Brain pericyte (primary cell): ENCODE measurements at places on chromosomes 1 and 21.
A peak's percentile ranks its signal among the peaks of the same experiment; 100 is the strongest.

DNA sequence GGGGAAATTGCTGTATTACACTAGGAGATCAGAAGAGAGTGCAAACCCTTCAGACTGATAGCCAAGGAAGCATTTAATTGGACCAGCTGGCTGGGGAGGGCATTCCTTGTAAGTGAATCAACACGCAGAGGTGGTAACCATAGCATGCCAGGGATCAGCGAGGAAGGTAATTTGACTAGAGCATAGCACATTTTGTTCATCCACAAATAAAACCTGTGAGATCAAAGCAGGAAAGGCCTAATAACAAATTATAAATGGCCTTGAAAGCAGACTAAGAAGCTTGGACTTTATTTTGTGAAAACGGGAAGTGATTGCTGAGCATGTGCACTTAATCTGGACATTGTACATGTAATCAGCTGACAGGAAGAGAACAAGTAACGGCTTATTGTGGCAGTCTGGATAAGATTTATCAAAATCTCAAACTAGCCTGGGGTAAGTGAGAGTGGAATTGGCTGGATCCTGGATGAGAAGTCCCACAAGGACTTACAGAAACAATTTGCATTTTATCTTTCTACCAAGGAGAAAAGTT is 11.7 kb upstream of the CD55 start:
- DNase-seq = no peak

DNA sequence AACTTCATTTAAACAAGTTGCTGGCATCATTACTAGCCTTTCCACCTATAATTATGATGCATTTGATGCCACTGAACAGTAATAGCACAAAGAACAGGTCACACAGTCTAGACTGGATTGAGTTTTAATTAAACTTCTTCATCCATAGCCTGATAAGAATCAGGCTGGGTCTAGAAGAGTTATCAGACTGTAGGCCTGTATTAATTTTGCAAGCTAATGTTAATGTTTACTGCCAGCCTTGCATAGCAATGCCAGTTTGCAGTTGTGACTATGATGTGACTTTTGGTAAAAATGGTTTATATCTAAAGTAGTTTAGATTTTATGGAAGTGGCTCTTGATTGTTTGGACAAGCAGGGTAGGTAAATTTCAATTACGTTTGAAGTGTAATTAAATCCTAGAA is 68.0 kb downstream of the PRKAA2 start:
- no peak for DNase-seq

DNA sequence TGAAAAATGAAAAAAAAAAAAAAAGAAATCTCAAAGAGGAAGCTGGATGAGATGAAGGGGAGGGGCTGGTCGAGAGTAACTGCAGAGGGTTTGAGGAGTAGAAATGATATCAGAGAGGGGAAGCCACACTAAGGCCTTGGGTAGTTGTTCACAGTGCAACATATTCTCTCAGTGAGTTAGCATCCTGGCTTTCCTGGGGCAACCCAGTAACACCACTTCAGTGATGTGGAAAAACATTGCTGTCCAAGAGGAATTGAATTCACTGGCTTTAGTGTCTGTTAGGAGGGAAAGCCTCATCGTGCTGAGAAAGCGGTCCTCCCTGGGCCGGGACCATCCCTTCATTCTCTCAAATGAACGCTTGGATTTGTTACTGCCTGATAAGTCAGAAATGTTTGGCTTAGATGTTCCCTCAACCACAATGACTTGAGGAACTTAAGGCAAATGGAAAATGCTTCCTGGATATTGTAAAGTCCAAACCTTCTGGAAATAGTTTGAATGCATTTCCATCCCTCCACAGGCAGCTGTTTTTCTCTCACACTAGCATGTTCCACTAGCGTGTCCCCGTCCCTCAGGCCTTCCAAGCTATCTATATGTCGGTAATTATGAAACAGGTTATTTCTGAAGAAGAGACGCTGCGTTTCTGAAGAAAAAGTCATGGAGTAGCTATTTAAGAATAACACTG is 12.2 kb downstream of the TGFB2 start:
- no peak for DNase-seq

GRCh38 chr1:64979358-64979757 is 13.0 kb upstream of the JAK1 start:
- DNase-seq = no peak

- no peak for DNase-seq
These were observed 20.5 kb downstream of the RRP15 start for GRCh38 chr1:218305472-218306064.

DNA sequence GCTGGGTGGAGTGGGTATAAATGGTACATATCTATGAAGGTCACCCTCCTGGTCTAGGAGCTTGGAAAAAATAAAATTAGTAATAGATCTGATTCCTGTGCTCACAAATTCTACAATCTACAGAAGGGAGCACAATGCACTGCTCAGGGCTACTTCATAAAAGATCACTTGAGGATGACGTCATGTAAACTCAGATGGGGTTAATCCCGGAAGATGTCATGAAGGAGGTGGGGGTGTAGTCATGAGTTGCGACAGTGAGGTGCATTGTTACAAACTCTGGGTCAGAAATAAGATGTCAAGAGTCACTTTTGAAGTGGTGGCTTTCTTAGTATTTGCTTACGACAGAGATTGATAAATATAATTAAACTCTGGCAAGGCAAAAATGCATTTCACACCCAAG is 68.2 kb downstream of the LHX9 start:
- no peak for DNase-seq

DNA sequence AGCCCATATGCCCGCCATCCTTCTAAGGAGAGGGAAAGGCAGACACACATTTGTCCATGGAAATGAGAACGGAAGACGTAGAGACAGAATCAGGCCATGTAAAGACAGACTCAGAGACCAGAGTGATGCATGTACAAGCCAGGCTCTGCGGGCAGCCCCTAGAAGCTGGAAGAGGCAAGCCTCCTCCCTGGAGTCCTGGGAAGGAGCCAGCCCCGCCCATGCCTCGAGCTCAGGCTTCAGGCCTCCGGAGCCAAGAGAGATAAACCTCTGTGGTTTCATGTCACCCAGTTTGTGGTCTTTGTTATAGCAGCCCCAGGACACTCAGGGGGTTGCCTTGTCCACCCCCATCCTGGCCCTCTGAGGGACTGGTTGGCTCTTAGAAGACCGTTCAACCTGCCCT is 11.6 kb downstream of the PDE9A start:
- DNase-seq = no peak

GRCh38 chr1:30437059-30437576 is 286.3 kb downstream of the MATN1 start:
- DNase-seq = no peak

DNA sequence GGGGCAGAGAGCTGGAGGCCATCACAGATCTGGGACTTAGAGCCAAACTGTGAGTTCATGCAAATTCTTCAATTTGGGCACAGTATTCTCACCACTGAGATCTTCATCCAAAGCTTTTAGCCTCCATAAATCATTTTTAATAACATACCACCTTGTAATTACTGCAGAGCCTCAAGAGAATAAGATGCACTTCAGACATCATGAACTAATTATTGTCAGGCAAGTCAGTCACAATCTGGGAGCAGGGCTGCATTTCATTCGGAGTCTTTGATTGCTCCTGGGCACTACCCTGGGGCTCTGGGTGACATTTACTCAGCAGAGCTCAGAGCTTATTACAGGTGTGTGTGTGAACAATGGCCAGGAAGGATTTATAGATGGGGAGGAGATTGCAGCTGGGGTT is 623.7 kb downstream of the PTPRU start:
- DNase-seq = no peak

DNA sequence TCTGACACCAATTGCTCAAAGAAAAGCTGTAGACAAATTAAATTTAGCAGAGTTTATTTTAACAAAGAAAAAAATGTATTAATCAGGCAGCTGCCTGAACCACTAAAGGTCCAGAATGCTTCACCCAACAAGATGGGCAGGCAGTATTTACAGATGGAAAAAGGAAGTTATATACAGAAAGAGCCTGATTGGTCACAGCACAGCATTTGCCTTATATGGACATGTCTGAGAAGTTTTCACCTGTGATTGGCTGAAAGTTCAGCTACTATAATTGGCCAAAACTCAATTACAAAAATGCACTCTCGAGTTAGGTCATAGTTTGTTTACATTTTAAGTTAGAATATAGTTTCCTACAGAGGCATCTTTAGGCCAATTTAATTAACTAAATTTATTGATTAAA is 15.1 kb upstream of the FMO1 start:
- no peak for DNase-seq

DNA sequence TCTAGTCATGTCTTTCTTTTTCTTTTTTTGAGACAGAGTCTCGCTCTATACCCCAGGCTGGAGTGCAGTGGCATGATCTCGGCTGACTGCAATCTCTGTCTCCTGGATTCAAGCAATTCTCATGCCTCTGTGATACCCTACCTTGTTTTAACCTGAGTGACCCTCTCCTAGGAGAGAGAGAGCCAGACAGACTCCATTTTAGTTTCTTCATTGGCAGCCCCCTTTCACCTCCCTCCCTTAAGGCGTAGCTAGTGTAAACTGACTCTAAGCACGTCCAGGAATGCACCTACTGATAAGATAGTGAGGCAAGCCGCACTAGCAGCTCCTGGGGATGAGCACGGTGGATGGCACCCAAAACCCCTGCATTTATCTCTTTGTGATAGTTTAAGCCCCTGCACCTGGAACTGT is 5.2 kb upstream of the PKNOX1 start:
- no peak for DNase-seq

DNA sequence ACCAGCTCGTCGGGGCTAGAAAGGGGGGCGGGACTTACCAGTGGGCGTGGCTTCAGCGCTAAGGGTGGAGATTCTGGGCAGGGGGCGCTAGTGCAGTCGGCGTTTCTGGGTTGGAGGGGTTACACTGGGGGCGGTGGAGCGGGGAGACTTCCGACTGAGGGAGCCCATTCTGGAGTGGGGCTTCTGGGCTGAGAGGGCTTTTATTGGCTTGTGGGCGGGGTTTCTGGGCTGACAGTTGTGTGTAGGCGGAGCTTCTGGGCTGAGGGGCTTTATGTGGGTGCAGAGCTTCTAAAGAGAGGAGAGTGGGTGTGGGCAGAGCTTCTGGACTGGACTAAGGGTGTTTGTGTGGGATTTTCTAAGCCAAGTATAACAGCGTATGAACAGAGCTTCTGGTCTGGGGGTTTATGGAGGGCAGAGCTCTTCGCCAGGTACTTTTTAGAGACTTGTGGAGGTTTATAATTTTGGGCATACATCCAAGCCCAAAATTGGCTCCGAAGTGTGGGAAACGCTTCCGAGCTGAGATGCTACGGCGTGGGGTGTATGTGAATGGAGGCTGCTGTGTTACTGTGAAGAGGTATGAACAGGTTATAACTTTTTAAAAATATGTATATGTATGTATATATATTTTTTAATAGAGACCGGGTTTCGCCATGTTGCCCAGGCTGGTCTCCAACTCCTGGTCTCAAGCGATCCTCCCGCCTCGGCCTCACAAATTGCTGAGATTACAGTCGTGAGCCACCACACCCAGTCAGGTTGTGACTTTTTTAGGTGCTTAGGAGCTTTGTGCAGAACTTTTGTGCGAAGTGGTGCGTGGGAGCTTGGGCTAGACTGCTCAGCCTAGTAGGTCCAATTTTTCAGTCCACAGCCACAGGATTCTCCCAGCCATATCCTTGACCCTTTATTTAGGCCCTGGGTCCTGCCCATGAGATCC is 825 bp downstream of the TMEM39B start:
- DNase-seq = no peak

DNA sequence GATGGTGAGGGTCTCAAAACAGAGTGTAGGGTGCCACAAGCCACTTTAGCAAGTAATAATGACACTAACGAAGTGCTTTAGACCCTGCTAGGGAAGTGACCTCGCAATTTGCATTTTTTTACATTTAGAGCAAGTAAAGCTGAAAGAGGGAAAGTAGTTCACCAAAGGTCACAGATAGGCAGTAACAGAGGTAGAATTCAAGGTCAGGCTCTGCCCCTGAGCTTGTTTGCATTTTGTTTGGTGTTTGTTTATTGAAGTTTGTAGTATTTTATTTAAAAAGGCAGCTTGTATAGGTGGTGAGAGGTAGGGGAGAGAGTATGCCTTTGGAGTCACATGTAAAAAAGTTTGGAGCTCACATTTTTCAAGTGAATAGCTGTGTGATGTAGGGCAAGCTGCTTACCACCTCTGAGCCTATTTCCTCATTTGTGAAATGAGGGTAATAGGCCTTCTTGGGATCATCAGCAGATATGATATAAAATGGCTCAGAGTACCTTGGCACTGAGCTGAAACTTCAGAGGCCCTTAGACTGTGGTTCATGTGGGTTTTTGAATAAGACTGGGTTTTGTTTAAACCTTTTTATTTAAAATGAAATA is 142.5 kb downstream of the TRABD2B start:
- no peak for DNase-seq

- no peak for DNase-seq
These were observed 156.7 kb downstream of the DMRTA2 start for GRCh38 chr1:50266509-50266908.

DNA sequence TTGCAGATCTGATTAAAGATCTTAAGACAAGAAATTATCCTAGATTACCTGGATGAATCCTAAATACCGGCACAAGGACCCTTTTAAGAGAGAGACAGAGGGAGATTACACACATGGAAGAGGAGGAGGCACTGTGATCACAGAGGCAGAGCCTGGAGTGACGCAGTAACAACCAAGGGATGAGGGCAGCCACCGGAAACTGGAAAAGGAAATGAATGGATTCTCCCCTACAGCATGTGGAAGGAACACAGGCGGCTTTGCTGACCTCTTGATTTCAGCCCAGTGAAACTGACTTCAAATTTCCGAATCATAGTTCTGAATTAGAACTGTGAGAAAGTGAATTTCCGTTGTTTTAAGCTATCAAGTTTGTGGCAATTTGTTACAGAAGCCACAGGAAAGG is 50.2 kb upstream of the IVNS1ABP start:
- no peak for DNase-seq

- no peak for DNase-seq
These were observed 559 bp downstream of the BACH1 start for GRCh38 chr21:29299046-29299915.

- DNase-seq = no peak
These were observed 21.5 kb downstream of the SEMA6C start for GRCh38 chr1:151124763-151125403.

DNA sequence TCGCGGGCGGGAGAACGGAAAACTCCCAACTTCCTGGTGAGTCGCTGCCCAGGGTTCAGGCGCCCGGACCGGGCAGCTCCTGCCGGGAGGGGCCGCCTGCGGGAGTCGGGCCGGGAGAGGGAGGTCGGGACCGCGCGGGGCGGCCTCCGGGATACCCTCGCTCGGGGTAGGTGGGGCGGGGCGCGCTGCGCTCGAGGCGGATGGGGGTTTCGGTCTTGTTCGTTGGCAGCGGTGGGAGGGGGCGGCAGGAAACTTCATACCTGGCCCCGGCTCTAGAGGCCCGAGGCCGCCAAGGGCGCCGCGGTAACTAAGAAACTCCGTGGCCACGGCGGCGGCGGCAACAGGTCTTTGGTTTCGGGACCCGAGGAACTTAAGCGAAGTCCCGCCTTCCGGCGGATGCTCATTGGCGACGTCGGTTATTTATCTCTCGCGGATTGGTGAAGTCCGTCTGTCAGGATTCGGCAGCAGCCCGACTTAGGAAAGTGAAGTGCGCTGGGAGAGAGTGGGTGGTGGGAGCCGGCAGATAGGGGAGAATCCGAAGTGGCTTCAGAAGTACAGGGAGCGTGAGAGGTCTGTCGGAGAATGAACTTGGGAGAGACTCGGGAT is 546 bp downstream of the NEK7 start:
- DNase-seq = peak; percentile 78

GRCh38 chr1:150259758-150260669 is 2.4 kb downstream of the CA14 start:
- DNase-seq = no peak
